Calu3 (cell line): ENCODE measurements at places on chromosomes 2 and 18. TPM values are rescaled to one million over a fixed set of nuclear protein-coding genes. Genes with fewer than 3 reads are reported as not detected.

The SPTBN1 gene
- total RNA-seq = 611 and 687 TPM in 2 replicates

The EIF2AK3 gene
- total RNA-seq = 16.1 and 17.4 TPM in 2 replicates

The ICOS gene
- total RNA-seq = not detected in 2 replicates

The SANBR gene
- total RNA-seq = 11.5 and 16.3 TPM in 2 replicates

The C2orf78 gene
- total RNA-seq = not detected in 2 replicates

The DLGAP1 gene
- total RNA-seq = 3.2 and 9.0 TPM in 2 replicates

The BCL2 gene
- total RNA-seq = 2.9 and 4.0 TPM in 2 replicates

The CAVIN2 gene
- not detected in 2 replicates for total RNA-seq

The REEP1 gene
- total RNA-seq = 4.7 and 5.3 TPM in 2 replicates

The WNT10A gene
- 2.4 and 3.4 TPM in 2 replicates for total RNA-seq

The REG1B gene
- total RNA-seq = not detected in 2 replicates

- DNase-seq = no peak
Measured at GRCh38 chr2:7436096-7436906, 519.1 kb downstream of the RNF144A start.

- DNase-seq = no peak
Measured at GRCh38 chr2:3743951-3744555, 40.7 kb downstream of the DCDC2C start.

DNA sequence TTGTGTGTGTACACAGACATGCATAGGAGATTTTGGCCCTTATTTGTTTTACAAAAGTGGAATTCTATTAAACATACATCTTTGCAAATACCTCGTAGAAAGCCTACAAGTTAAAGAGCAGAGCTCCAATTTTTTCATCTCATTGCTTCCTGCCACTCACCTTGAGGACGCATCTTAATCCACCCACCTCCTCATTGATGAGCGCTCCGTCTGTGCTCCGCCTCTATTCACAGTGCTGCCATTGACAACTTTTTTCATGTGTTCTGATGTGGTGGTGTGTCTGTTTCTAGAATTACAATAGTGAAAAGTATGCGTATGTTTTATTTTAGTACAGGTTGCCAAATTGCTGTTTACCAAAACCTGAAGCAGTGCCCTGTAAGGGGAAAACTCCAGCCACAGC lies 36.3 kb downstream of the NEURL3 start:
- no peak for DNase-seq

- no peak for DNase-seq
Measured at GRCh38 chr2:174663550-174663949, 65.9 kb upstream of the WIPF1 start.

- peak; percentile 49 for DNase-seq
Measured at GRCh38 chr2:12717191-12718014, 667 bp downstream of the TRIB2 start.

DNA sequence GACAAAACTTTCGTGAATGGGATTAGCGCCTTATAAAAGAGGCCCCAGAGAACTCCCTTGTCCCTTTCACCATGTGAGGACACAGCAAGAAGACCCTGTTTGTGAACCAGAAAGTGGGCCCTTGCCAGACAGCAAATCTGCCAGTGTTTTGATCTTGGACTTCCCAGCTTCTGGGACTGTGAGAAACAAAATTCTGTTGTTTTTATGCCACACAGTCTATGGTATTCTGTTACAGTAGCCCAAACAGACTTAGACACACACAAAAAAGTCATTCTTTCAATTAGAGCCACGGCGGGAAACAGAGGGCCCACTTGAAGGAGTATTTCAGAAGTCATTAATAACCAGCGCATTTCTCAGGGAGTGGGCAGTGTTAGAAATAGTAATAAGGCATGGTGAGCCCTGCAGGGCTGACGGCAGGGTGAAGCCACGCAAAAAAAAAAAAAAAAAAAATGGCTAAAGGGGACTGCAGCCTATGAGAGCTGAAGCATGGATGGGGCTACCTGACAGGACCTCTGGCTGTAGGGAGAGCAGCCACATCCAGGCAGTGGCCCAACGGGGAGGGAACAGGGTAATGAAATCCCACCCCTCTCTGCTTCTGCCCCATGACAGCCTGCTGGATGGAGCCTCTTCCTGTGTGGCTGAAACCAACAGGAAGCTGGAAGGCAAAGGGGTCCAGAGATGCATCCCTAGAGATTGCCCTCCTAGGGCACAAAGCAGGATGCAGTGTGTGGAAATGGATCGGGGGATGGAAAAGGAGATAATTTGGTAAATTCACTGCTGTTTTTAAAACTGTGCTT lies 189.3 kb downstream of the KCNS3 start:
- DNase-seq = no peak

DNA sequence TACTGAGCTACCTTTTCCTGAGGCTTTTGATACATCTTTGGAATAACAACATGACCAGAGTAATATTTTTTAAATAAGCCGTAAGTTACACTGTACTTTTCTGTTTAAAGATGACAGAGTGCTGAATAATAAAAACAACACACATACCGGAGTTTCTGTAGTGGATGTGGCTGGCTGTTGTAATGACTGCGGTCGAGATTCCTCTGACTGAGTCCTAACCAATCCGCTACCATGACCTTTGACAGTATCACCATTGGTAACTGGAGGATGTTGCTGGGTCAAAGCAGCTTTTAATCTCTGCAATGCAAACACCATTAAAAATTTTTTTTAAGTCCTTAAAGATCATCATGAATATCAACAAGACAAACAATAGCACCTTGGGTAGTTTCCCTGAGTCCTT lies 70.7 kb downstream of the ATF2 start:
- no peak for DNase-seq

GRCh38 chr2:155574941-155575340 lies 757.6 kb downstream of the NR4A2 start:
- DNase-seq = no peak

DNA sequence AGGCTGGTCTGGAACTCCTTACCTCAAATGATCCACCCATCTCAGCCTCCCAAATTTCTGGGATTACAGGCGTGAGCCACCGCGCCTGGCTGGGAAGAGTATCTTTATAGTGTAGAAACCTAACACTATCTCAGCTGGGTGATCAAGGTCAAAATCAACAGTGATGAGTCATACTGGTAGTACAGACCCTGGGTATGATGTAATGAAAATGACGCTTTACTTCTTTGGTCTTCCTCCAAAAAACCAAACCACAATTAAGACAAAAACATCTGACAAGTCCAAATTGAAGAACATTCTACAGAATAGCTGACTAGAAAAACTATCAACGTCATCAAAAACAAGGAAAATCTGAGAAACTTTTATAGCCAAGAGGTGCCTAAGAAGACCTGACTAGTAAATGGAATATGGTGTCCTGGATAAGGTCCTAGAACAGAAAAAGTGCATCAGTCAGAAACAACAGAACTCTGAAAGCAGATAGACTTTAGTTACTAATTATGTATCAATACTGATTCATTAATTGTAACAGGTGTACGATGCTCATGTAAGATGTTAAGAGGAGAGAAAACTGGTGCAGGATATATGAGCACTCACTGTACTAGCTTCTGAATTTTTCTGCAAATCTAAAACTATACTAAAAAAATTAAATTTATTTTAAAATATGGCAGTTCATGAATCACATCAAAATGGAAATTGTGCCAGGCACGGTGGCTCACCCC lies 25.4 kb downstream of the PDCL3 start:
- DNase-seq = no peak

DNA sequence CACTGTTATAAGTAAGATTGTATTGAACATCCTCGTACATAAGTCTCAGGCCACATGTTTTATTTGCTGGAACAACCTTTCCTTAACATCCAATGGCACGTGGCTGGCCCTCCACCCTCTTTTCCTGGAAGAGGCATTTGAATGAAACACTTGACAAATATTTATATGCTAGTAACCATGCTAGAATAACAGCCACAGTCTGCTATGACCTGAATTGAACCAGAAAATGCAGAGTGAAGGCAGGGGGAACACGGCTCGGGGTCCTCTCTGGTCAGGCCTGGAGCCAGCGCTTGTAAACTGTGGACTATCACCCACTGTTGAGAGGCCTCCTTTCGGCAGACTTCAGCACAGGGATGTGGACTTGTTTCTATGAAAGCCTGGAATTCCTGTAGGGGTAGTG lies 198.2 kb upstream of the COPS8 start:
- DNase-seq = no peak

DNA sequence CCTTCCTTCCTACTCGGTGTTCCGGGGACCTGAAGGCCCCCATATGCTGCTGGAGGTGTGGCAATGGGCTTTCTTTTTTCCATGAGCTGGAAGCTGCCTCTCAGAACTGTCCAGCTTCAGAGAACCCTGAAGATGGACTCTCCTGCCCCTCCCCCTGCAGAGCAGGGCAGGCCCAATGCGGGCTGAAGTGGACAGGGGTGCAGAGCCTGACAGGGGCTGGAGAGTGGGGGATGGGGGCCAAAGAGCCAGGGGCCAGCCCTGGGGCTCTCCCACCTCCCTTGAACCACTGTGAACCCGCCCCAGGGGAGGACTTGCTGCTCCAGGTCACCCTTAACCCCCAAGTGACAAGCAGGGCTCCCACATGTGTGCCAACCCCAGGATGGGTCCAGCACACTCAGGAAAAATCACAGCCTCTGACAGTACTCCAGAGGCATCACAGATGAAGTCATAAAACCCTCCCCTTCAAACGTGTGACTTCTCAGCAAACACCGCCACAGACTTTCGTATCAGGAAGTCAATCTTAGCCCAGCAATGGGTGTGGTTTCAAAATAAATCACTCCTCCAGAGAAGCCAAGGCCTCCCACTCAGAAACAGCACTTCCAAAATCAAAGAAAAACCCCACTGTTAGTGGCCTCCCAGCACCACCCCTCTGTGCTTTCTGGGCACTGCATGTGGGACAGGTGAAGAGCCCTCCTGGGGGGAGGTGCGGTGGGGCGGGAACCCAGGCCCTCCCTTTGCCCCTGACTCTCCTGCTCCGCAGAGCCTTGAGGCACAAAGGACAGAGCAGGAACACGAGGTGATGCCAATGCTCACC lies 135.8 kb downstream of the HDAC4 start:
- peak; percentile 22 for DNase-seq

GRCh38 chr2:161172901-161173540 lies 12.8 kb downstream of the TANK start:
- no peak for DNase-seq

DNA sequence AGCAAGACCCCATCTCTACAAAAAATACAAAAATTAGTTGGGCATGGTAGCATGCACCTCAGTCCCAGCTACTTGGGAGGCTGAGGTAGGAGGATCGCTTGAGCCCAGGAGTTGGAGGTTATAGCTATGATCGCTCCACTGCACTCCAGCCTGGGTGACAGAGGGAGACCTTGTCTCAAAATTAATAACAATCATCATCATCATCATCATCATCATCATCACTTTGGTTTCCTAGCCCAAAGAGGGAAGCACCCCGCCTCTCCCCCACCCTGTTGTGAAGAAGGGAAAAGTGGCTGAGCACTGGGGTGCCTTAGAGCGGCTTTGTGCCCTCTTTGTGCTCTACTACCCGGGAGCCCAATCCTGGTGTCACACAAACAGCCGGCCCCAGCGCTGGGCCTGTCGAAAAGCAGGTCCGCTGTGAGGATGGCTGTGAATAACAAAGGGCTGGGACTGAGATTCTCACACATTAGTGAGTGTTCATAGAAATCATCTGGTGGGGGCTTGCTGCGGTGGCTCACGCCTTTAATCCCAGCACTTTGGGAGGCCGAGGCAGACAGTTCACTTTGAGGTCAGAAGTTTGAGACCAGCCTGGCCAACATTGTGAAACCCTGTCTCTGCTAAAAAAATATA lies 42.6 kb upstream of the ASXL2 start:
- no peak for DNase-seq

DNA sequence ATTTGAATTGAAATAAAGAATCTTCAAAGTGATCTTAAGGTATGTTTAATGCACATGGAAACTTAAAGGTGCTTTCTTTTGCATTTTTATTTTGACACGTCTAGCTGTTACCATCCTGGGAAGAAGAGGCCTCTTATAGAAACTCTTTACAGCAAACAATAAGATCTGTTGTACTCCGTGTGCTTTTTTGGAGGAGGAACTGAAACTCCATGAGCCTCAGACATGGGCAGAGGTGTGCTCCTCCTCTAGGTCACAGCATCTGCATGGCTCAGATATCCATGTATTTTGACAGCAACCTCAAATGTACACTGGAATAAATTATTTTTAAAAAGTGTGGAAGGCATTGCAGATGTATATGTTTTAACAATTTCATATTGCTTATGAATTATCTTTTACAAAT lies 783.3 kb upstream of the SALL3 start:
- no peak for DNase-seq

- peak; percentile 54 for DNase-seq
Measured at GRCh38 chr2:23824777-23825212, 102.1 kb downstream of the ATAD2B start.

- no peak for DNase-seq
Measured at GRCh38 chr2:159989249-159989648, 73.2 kb downstream of the PLA2R1 start.

- no peak for DNase-seq
Measured at GRCh38 chr2:209636076-209636475, 135.6 kb upstream of the UNC80 start.

DNA sequence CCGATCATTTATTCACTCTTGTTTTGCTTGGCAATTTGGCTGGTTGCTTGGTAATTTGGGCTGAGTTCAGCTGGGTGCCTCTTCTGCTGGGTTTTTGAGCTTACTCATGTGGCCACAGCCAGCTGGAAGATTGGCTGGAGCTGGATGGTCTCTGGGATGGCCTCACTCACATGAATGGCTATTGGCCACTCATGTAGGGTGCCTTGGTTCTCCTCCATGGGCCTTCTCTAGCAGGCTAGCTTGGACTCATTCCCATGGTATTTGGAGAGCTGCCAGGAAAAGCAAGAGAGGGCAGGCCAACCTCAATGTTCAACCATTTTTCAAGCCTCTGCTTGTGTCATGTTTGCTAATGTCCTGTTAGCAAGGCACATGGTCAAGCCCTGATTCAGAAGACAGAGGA lies 16.9 kb downstream of the ZAP70 start:
- peak; percentile 39 for DNase-seq

DNA sequence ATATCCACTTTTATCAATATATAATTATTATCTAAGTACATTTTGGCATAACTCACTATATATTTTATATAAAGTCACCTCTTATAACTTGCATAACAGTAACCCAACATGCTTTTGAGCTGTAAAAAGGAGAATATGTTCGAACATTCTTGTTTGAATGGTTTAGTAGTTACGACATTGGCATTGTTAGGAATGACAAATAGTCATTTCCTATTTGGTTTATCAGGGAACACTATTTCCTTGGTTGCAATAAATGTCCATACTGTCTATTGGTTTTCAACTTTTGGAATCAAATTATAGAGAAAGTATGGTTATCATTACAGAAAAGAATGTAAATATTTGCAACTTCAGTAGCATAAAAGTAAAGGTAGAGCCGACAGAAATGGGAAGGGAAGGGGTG lies 124.1 kb downstream of the PARD3B start:
- DNase-seq = no peak

- DNase-seq = no peak
Measured at GRCh38 chr2:207694811-207695281, 16.6 kb upstream of the CCNYL1 start.

GRCh38 chr2:111173856-111174255 lies 53.1 kb downstream of the BCL2L11 start:
- DNase-seq = no peak
